ENCODE measurements at places on chromosomes 3 and 15.

GRCh38 chr15:83445643-83446042, 1.5 kb upstream of the SH3GL3 start:
- DNase-seq = no peak

DNA sequence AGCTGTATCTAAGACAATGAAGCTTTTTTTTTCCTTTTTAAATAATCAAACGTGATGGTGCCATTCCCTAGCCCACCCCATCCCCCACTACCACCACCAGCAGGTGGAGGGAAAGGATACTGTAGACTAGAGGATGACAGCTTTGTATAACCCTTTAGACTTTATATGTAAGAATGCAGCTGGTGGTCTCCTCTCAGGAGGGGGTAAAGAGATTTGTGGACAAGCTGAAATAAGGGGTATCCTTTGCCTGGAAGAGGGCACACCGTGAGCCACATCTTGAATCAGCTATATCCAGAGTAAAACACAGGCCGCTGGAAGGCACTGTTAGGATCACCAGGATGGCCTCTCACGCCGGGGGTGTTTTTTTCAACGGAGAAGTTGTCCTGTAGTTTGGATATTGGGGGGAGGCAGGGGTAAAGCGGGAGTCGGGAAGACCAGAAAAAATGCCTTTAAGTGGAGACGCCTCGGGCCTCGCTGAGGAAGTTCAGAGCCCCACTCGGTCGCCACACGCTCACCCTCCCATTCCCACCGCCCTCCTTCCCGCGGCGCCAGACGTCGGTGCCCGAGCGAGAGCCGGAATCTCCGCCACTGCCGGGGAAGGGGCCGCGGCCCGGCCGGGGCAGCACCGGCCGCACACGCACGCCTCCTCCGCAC, 986 bp downstream of the KPNA4 start:
- DNase-seq = peak; percentile 10

GRCh38 chr15:91660174-91660649, 193.3 kb upstream of the SLCO3A1 start:
- no peak for DNase-seq

DNA sequence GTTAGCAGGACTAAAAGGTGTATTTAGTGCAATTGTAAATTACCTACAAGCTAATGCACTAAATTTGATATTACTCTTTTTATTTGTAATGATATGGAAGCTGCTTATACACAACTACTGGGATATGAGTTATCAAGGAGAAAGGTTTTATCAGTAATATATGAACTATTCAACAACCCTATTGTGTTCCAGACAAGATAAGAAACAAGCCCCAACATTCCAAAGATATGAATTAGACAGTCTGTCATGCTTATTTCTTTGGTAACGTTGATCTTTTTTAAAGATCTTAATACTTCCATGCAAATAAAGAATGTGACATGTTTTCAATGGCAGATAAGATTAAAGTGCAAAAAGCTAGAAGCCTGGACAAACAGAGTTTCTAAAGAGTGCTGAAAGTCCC, 314.0 kb upstream of the THBS1 start:
- DNase-seq = no peak

Data from activated CD4-positive, alpha-beta T cell treated with anti-CD3 and anti-CD28 coated beads, Interleukin-2, amount 10 ng/mL, durations not matched to agents 7 days and 5 days (primary cell).